Cortex of kidney (tissue), 1 donor: ENCODE measurements at places on chromosomes 5 and 9.

- no peak for DNase-seq
Observed at GRCh38 chr9:79383096-79383495, 188.7 kb upstream of the TLE4 start.

DNA sequence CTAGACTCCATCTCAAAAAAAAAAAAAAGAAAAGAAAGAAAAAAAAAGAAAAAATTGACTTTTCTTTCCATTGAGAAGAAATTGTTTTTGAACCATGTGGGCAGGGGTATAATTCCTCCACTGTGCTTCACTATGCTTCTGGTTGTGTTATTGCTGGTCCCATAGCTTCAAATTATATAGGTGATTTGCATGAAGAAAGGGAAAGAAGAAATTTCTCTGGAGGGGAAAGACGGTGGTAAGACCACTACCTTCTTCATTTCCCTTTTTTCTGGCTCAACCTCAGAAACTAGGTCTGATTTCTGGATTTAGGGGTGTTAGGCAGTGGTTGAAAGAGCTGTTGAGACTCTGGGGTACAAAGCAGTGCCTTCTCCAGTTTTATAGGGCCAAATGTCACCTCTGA, 29.3 kb upstream of the HSPB3 start:
- no peak for DNase-seq

DNA sequence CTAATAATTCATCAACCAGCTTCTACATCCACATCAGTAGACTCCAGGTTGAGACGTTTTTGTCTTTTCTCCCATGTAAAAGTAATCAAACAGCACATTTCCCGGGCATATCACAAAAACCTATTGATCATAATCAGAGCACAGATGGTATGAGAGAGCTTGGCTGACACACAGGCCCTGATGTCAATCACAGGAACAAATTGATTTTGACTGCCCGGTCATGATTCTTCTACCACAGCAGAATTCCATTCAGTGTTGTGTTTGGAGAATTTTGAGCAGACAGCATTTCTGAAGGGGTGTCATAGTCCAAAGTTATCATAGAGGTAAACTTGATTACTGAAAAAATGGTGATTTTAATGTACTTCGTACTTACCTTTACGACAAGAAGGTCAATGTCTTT, 351.1 kb downstream of the ZSWIM6 start:
- DNase-seq, result no peak

- DNase-seq, result no peak
Observed at GRCh38 chr5:84791730-84792129, 407.1 kb upstream of the EDIL3 start.

- no peak for DNase-seq
Observed at GRCh38 chr5:59999056-59999455, 105.5 kb upstream of the PDE4D start.
